T-helper 2 cell (primary cell): ENCODE measurements at places on chromosomes 7 and 10.

DNA sequence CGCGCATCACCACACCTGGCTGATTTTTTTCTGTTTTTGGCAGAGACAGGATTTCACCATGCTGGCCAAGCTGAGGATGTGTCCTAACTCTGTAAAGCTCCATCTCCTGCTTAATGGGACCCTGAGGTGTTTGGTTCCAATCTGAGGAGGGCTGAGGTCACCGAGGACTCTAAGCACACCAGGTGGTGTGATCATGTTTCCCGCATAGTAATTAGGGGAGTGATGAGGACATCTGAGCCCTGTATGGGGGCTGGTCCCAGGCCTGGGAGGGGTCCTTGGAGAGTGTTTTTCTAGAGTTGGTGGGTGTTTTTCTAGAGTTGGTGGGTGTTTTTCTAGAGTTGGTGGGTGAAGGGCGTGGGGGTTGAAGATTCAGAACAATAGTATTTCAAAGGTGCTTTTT lies 3.0 kb upstream of the ABHD11 start:
- no peak for DNase-seq

DNA sequence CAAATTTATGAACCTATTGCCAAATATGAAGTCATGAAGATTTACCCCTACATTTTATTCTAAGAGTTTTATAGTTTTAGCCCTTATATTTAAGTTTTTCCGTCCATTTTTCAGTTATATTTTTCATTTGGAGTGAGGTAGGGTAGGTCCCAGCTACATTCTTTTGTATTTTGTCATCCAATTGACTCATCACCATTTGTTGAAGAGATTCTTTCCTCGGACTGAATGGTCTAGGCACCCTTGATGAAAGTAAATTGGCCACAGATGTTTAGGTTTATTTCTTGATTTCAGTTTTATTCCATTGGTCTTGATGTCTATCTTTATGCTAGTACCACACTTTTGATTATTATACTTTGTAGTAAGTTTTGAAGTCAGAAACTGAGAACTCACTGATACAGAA lies 22.7 kb downstream of the CYP2C19 start:
- no peak for DNase-seq

GRCh38 chr7:98186452-98187137 lies 24.6 kb upstream of the BHLHA15 start:
- DNase-seq, result no peak

DNA sequence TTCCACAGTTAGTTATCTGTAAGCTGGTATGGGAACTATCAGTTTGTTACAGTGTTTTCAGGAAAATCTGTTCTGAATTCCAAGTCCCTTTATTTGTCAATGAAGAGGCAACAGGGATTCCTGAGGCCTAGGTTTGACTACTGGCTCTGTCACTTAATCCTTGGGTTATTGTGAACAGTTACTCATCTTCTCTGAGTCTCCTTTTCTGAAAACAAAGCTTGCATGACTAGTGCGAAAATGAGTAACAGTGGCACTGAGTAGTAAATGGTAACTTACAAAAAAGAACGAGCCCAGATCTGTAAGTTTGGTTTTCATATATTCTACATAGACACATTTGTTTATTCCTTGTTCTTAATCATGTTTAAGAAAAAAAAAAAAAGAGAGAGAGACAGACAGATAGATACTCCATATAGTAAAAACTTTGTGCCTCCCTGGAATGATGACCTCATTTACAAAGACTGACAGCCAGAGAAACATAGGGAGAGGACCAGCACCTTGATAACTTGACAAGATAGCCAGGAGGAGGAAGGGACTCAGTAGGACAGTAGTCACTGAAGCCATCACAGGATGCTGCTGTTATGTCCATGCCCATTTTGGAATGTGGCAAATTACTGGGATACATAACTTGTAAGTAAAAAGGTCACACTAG lies 1.9 kb downstream of the MRPS33 start:
- no peak for DNase-seq

DNA sequence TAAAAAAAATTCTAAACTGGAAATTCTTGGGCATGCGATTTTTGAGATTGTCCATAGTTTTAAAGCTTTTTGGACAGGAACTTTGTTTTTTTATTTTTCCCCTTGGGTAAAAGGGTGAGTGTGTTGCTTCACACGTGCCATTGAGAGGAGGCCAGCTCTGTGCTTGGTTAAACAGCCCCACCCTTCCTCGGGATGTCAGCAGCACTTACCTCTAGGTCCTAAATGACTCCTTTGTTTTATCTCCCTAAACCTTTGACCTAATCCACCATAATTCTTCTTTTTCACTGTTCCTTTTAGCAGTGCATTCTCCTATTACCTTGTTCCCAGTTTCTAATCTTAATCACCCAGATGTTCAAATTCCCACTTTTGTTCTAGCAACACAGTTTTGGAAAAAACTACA lies 83.5 kb downstream of the SEMA3D start:
- DNase-seq, result no peak

DNA sequence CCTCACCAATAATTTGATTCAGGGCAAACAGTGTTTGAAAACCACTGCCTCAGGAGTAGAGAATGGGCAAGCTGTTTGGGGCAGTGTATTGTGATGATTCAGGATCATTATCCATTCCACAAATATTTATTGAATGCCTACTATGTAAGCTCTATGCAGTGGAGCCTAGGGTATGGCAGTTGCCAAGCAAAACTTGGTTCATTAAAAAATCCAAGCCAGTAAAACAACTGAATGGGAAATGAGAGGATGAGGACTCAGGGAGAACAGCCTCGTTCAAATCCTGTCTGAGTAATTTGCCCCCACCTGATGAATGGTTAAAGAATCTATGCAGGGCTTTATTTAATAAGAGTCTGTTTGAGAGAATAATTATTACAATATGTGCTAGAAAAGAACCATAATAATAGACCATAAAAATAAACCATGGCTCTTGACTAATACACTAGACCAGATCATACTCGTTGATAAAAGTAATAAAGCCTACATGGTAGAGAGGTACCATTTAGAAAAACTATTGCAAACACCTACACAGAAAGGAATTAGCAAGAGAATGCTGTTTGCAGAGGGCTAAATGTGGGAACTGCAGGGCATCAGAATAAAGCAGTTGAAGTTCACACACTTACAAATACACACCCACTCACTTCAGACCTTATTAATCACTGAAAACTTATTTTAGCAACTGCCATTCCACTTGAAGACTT lies 71.7 kb downstream of the CREB5 start:
- DNase-seq, result no peak

DNA sequence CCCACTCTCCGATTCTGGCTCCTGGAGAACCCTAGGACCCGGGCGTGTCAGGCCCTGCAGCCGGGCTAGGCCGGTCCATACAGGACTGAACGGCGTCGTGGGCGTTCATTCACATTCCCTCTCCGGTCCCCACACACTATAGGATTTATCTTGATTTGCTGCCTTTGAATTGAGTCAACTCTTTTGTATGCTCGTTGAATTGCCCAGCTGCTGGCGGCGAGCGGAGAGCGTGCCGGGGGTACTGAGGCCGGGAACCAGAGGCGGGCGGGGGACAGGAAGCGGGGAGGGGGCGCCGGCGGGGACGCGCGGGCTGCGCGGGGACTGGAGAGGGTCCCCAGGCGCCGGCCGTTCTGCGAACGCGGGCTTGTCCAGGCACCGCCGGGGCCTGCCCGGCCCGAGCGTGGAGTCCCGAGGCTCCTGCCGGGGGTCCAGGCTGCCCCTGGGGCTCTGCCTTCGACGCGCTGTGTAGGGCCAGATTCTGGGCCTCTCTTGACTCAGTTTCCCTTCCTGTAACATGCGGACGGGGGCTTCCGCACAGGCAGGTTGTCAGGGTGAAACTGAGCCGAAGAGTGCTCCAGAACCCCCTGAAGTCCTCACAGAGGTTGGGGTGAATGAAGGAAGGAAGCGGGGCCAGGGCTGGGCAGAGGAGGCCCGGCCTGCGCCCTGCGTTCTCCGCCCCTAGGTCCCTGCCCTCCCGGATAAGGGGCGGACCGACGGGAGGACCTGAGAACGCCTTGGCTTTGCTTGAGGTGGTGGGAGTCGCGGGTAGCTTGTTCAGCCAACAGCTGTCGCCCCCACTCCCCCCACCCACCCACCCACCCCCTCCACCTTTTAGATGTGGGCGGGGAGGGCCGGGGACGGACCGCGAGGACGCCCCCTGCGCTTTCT lies 769 bp upstream of the ELFN1 start:
- DNase-seq, result no peak

DNA sequence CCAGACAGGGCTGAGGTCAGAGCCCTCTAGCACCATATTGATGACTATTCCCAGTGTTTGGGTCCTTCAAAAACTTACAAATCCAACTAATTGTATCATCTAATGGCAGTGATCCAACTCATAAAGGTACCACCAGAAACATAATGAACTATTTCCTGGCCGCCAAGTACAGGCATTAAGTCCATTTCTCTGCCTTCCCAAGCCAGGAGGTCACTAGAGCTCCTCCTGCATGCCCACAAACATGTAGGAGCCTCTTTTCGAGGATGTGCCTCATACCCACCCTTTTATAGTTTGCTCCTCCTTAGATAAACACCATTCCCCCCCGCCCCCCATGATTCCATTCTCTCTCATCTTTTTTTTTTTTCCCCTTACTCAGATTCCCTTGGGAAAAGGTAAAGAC lies 91.3 kb downstream of the CHN2 start:
- DNase-seq, result no peak

GRCh38 chr7:95931460-95932232 lies 159.3 kb downstream of the DYNC1I1 start:
- DNase-seq, result no peak

GRCh38 chr10:116241085-116241484 lies 31.9 kb downstream of the GFRA1 start:
- DNase-seq, result no peak

DNA sequence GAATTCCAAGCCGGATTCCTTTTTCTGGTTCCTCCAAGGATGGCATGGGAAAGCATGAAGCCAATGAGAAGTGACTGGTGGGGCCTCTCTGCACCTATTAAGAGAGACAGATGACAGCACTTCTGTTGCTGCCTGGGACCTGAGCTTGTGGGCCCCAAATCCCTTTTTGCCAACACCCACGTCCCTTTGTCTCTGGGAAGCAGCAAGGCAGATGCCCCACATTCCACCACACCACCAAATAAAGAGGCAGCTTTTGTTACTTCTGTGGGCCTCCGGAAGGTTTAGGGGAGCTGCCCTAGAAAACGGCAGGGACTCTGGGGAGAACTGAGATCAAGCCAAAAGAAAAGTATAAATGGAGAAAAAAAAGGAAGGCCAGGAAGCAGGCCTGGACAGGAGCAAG lies 3.4 kb downstream of the CCDC136 start:
- no peak for DNase-seq

- DNase-seq, result no peak
Observed at GRCh38 chr10:114328441-114328812, 75.9 kb downstream of the AFAP1L2 start.

DNA sequence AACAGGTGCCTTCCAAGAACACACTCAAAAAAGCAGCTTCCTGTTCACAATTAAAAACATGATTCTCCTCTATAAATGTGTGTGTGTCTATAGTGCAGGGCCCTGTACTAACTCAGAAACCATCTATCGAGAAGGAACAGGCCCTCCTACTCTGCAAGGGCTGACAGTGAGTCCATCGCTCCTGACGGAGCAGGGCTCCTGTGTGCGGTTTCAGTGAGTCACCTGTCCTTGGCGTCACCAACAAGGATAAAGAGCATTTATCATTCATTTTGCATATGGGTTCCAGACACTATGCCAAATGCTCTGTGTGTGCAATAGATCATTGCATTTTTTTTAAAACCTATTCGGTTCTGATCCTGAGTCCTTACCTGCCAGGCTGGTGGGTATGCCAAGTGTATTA lies 63.7 kb downstream of the TACC2 start:
- no peak for DNase-seq

- DNase-seq, result no peak
Observed at GRCh38 chr7:10128748-10129147, 844.9 kb upstream of the PHF14 start.

- no peak for DNase-seq
Observed at GRCh38 chr10:11393858-11394257, 217.6 kb downstream of the USP6NL start.

DNA sequence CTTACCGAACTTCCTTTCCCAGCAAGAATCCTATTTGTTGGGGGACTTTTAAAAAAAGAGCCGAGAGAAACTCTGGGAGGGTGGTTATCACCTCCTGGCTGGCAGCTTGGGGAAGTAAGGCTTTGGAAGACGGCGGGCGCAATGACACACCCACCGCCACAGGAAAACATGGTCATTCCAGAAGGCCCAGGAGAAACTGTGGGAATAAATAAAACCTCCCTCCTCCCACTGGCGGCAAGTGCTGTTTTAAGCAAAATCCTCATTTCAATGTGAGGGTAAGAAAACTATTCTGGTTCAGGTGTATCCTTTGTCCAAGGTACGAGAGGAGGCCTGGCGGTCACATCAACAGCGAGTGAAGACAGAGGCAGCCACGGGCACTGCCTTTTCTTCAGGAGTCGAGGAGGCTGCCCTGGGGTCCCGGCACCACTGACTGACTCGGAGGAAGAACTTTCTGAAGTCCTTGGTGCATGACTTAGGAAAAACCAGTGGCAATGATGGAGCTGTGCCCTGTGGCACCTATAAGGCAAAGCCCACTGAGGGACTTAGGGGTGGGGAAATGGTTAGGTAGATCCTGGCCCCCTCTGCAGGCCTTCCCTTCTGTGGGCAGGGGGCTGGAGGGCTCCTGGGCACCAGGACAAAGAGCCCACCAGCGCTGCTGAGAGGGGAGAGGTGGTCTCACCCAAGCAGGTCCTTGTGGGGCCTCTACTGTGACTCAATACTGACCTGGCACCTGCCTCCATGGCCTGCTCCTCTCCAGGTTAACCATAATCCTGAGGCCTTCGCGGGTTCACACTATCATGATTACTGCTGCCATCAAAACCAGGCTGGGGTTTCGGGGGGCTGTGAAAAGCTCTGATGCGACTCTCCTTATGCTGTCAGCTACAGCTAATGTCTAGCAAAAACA lies 21.4 kb downstream of the DNAJB12 start:
- no peak for DNase-seq

- no peak for DNase-seq
Observed at GRCh38 chr10:22341190-22341925, 3.9 kb upstream of the SPAG6 start.

- DNase-seq, result no peak
Observed at GRCh38 chr7:148695953-148696352, 2.8 kb upstream of the CUL1 start.

GRCh38 chr10:114523876-114524275 lies 119.6 kb upstream of the AFAP1L2 start:
- no peak for DNase-seq

DNA sequence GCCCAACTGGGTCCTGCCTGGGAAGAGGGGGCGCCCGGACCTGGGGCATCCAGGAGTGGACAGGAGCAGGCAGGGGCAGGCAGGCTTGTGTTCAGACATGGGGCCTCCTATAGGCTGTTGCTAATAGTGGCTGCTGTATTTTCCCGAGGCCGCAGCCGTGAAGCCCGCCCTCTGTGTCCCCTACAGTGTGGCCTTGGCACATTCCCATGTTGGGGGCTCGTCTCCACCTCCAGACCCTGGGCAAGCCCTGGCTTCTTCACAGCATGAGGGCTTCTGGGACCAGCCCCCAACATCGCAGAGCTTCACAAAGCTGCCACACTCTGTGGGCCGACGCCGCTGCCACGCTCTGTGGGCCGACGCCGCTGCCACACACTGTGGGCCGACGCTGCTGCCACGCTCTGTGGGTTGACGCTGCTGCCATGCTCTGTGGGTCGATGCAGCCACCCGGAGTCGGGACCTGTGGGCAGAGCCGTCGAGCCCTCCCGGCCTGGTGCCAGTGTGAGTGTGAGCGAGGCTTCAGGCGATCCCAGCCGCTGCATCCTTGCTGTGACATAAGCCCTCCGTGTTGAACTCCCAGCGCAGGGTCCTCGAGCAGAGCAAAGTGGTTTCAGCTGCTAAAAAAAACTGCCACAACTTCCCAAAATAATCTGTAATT lies 109.0 kb downstream of the INPP5A start:
- DNase-seq, result no peak
